ENCODE measurements at places on chromosomes 6 and 20.

DNA sequence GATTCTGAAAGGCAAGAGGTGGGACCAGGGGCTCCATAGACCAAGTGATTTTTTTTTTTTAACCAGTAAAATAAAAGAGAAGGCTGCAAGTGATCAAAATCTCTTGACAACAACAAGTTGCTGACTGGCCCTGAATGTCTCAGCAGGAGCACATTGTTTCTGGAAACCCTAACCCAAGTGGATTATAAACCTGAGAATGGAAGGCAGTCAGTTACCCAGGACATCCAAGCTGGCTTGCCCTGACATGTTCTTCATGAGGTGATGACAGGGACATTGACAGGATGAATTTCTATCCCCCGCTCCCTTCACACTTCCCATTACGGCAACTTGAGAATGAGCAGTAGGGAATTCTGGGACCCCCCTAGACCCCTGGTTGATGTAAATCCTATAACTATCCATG is 49.6 kb upstream of the RIPOR2 start:
- DNase-seq = no peak

GRCh38 chr6:142335415-142335814 is 33.6 kb downstream of the ADGRG6 start:
- DNase-seq = no peak

GRCh38 chr6:154457881-154458284 is 52.6 kb downstream of the CNKSR3 start:
- no peak for DNase-seq

DNA sequence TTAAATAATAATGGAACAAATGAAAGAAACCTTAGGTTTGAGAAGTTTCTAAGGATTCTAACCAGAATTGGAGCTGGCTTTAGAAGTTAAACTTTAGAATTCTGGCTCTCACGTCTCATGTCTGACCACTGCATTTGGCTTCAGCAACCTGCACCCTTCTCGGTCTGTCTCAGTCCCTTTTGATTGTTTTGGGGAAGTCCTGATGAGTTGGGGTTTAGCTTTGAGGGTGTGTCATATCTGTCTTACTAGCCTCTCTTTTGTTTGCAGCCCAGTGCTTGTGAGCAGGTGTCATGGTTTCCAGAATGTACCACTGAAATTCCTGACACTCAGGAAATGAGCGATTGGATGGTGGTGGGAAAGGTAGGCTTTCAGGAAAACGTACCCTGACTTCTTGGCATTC is 17.0 kb downstream of the CMTR1 start:
- DNase-seq = no peak

DNA sequence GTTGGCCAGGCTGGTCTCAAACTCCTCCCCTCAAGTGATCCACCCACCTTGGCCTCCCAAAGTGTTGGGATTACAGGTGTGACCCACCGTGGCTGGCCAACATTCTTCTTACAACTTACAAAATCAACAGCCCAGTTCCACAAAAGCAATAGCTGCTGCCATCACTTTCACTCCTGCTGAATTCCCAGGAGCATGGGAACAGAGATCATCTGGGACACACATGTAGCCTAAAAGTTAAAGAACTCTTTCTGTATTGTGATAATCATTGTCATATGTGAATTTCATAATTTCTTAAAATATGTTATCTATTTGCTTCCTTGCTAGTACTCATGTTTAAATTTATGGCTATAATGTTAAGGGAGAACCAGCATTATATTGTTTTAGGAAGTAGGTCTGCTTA is 51.7 kb downstream of the NCOA6 start:
- no peak for DNase-seq

DNA sequence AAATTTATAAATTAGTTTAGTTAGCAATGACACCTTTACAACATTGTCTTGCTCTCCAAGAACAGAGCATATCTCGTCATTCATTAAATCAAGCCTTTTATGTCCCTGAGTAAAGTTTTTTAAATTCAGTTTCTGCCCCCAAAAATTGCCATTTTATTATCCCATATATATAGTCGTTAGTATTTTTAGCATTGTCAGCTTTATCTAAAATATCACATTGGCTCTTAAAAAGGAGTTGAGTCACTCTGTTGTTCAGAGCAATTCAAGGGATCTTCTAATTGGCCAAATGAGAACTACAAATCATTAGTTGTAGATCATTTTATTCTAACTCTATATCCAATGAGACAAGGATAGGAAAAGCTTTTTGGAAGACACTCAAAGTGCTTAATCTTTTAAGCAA is 127.1 kb downstream of the COL9A1 start:
- DNase-seq = no peak

DNA sequence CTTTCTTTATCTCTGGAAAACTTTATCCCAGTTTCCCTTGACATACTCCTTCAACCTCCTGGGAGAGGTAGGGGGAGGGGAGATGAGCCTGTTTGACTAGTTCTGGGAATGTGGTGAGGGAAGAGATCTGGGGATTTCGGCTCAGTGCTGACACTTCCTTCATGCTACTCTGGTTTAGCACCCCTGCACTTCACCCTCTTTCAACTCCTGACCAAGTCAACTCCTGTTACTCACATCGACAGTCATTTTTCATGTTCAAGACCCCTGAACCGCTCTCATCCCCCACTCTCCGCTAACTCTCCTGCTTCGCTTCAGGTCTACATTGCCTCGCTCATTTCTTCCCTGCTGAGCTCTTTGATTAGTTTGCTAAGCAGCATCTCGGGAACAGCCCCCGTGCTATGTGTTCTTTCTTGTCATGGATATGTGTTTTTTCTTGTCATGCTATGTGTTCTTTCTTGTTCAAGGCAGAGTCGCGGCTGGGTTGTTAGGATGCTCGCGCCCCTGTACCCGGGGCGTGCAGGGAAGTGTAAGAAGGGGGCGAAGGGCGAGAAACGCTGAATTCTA is 16.6 kb upstream of the TRIM27 start:
- DNase-seq = peak; percentile 54

DNA sequence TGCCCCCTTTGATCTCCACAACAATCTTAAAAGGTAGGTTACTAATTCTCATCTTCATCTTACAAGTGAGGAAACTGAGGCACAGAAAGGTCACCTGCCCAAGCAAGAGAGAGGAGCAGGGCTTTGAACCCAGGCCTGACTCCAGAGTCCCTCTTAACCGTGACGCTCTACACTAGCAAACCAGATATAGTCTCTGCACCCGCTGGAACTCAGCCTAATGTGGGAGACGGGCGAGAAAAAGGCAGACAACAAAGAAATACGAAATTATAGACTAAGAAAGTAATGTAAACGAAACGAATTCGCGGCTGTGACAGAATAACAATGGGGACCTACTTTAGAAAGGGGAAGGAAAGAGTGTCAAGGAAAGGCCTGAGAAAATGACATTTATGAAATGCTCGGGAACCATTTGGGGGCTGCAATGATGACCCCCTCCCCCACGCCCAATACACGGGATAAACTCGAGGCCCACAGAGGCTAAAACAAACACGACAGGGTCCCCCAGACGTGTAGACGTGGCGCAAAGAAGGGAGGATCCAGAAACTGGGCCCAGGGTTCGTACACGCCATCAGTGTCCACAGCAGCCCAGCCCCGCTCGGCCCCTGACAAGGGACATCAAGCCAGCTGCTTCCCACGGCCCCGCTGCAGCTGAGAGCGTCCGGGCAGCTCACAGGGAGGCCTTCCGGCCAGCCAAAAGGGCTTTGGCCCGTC is 637 bp downstream of the TRPC4AP start:
- DNase-seq = no peak

- DNase-seq = no peak
These were observed 61.1 kb upstream of the GLP1R start for GRCh38 chr6:38987503-38987902.

DNA sequence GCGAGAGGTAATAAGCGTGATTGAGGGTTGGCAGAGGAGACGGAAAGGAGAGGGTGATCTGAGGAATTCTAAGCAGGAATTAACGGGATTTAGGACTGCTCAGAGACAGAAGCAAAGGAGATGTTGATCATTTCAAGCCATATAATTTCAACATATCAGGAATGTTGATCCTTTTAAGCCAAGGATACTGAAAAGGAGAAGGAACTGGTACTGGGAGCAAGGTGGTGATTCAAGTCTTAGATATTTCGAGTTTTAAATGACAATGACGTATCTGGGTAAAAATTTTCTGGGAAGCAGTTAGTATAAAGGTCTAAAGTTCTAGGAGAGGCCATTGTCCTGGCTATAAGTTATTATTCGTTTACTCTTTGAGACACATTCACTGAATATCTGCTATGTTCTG is 91.3 kb upstream of the OGFRL1 start:
- no peak for DNase-seq

GRCh38 chr20:38073307-38074071 is 39.9 kb downstream of the RPRD1B start:
- peak; percentile 69 for DNase-seq

DNA sequence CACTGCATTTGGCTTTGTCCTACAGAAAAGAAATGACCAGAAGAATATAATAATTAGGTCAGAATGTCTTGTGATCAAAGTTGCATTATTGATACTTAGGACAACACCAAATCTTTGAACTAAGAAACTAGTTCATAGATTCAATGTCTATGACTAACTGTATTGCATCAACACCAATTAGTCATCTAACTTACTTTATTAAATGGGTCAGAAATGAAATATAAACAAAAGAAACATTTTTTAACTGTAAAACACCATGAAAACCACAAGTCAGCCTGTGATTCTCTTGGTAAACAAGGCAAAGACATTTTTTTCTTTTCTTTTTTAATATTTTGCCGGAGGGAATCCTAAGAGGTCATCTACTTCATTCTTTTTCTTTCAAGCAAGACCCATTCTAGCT is 114.1 kb upstream of the HDDC2 start:
- DNase-seq = no peak

DNA sequence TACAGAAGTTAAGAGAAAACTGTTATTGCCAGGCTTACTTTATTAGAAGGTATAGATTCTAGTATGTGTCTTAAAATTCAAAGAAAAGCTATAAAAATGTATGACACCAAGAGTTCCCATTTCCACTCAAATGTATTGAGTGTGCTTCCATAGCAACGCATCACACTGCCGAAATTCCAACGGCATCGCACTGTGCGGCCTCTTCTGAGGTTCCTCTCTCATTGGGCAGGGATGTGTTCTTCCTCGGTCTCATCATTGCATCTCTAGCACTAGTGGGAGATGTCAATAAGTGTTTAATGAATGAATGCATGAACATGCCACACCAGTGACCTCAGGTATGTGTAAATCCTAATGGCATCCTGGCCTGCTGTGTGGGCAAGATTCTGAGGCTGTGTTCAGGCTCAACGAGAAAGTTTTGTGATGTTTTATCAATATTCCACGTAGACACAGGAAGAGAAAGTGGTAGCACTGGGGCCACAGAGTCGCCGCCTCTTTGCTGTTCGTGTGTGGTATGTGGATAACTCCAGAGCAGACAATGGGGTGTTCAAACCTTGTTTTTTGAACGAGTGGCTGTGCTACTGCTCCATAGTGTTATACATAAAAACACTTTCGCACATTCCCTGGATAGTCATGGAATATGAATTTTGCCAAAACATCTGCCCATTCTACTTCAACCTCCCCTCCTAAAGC is 171.6 kb downstream of the ADGB start:
- DNase-seq = no peak

DNA sequence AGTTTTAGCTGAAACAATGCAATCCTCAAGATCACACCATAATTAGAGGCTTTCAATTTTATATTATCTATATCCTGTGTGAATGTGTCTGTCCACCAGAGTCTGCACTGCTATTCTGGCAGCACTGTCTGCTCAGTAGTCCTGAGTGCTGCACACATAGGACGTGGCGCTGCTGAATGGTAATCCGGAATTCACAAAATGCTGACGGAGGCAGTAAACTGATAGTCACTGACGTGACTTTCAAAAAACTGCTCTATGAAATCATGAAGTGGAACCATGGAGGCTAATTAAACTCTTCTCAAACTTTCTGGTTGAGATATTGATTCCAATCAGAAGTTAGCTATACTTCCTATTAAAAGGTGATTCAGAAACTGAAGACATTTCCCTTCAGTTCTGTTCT is 190.8 kb upstream of the NOX3 start:
- DNase-seq = peak; percentile 43

DNA sequence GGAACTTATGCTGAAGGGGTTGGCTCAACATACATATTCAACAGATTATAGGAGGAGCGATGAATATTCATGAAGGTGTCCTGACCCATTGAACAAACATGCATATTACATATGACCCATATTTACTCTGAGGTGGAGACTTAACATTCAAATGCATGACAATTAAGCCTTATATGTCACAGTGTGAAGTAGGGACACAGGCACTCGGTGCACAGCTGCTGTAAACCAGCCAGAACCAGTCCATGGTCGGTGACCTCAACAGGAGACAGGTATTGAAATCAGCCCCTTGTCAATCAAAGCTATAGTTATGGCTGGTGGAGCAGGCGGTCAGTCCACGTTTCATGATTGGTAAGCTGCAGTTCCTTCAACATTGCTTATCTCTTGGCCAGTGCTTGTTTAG is 347.3 kb downstream of the THBS2 start:
- no peak for DNase-seq

DNA sequence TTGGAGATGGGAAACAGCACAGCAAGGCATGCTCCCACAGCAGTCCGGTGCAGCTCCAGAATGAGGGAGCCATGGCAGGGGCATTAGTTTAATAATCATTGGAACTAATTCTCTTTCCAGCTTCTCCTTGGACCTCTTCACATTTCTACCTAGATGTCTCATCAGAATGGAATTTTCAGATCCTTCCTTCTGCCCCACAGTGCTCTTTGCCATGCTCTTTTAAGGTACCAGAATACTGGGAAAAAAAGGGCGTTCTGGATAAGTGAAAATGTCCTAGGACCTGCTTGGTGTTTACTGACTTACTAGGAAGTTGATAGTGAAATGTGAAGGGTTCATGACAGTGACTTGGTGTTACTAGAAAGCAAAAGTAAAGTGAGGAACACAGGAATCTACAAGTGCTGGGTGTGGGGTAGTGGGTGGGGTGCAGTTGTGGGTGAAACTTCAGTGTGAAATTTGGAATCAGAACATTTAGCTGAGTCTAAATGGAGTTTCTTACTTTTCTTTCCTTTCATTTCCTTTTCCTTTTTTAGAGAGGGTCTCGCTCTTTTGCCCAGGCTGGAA is 207.1 kb downstream of the ARID1B start:
- DNase-seq = no peak

DNA sequence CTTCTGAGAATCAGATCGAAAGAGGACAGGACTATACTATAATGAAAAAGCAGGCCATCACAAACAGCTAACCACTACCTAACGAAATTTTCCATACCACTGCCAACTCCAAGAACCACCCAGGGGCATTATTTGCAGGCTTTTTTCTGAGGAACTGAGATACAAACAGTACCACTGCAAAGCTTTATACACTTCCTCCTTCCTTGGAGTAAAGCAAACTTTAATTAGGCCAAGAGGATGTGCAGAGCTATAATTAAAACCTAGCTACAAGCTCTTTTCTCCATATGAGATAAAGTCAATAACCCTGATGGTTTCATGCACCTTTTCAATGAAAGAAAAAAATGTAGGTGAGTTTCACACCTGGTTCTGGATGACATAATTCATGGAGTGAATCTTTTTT is 68.5 kb downstream of the ELOVL5 start:
- no peak for DNase-seq

Data from femur (tissue), 1 donor.